BJ (cell line): ENCODE measurements at places on chromosomes 3 and 15.

DNA sequence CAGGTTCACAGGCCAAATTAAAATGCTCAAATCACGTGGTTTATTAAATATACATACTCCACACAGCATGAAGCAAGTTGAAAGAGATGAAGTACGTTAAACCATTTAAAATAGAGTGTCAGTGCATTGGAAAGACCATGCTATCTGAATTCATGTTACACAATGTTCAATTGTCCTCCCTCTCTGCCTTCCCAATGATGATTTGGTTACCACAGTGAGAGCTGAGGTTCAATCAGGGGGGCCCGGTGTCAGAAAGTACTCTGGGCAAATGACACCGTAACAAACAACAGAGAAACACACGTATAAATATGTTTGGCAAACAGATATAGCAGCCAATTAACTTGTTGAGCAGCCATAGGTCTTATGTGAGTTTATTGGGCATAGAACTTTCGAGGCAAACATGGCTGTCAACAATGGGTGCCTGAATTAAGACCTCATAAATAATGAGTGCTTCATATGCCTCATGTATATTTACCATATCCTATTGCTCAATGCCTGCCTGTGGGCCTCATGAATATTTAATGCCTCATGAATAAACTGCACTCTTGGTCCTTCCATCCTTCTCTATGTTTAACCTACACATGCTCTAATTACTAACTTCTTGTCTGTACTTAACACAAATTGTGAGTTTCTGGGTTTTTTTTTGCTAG lies 641.5 kb downstream of the PLOD2 start:
- DNase-seq, result no peak

GRCh38 chr3:157532529-157533297 lies 29.5 kb upstream of the VEPH1 start:
- DNase-seq, result peak; percentile 58

- no peak for DNase-seq
These were observed 63.2 kb downstream of the ASB7 start for GRCh38 chr15:100665570-100665969.

DNA sequence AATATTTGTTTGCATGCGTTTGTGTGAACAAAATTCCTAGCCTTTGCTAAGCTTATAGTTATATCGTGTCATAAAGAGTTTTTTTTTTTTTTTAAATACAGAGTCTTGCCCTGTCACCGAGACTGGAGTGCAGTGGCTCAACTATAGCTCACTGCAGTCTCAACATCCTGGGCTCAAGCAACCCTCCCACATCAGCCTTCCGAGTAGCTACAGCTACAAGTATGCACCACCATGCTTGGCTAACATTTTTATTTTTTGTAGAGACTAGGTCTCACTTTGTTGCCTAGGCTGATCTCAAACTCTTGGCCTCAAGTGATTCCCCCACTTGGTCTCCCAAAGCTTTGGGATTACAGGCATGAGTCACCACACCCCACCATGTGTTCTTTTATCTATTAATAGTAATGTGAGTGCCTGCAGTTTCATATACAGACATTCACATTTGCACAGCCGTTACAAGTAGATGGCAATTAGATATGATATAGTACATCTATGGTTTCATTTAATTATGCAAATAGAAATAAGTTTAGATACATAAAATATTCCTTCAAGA lies 848.6 kb downstream of the PDCD6IP start:
- DNase-seq, result no peak

- DNase-seq, result no peak
These were observed 26.0 kb upstream of the BUB1B start for GRCh38 chr15:40134885-40135284.

DNA sequence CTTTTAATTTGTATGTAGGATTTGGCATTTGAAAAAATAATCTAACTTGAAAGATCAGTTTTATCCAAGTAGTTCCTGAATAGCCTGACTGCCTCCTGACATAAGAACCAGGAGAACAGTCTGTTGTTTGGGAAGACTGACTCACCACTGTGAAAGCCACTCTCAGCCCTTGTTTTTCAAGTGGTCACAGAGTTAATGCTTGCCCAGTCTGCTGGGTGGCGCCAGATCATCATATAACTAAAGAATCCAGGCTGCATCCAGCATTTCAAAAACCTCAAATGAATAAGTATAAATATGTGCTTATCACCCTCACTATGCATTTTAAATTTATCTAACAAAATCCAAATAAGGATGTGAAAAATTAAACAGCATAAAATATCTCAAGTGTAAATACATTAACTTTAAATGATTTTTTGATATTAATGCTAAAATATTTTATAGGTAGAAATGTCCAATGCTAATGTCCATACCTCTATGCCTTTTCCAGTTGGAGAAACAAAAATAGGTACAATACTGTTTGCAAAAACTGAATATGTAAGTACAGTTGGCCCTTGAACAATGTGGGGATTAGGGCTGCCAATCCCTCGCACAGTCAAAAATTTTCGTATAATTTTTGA lies 26.9 kb upstream of the ZBBX start:
- DNase-seq, result no peak

DNA sequence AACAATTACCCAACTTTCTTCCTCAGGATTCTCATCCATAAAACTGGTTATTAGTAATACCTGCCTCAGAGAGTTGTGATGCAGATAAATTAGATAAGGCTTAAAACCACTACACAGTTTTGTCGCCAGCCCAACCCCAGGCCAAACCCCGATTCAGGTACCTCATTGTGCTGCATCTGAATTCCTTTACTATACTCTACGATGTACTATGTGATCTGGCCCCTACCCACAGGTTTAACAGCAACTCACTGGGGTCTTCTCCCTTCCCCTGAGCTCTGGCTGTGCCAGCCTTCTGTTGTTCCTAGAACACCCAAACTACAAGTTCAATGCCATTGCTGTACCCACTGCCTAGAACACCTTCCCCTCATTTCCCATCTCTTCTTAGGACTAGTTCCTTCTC lies 64.6 kb downstream of the MYO5A start:
- no peak for DNase-seq

GRCh38 chr3:49316696-49317457 lies 23.0 kb downstream of the USP4 start:
- DNase-seq, result no peak

DNA sequence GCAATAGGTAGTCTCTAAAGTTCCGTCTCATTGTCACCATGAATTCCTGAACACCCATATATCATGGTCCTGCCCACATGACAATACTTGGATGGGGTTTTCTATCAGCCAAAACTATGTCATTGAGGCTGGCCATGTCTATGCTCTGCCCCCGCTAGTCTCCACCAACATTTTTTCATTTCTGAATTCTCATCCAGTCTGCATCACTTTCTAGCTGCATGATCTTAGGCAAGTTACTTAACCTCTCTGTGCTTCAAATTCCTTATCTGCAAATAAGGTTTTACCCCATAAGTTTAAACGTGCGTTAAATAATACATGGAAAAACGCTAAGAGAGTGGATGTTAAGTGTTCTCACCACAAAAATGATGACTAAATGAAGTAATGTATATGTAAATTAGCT lies 14.1 kb downstream of the HERC1 start:
- DNase-seq, result no peak

GRCh38 chr3:123169492-123169929 lies 32.2 kb upstream of the SEC22A start:
- no peak for DNase-seq

GRCh38 chr3:56467108-56467507 lies 1.2 kb downstream of the ERC2 start:
- no peak for DNase-seq

DNA sequence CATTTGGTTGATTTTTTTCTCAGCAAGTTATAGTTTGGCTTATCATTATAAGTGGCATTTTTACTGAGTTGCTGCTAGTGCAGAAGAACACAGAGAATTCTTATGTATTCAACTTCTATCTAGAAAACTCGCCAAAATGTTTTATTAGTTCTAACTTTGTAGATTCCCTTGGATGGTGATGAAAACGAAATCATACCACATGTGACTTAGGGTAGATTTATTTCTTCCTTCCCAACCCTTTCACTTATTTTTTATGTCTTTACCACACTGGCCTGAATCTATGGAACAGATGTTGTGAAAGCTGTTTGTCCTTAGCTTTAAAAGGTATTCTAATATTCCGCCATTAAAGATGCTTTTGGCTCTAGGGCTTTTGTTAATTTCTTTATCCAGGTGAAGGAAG lies 503.3 kb upstream of the CFAP20DC start:
- DNase-seq, result no peak

DNA sequence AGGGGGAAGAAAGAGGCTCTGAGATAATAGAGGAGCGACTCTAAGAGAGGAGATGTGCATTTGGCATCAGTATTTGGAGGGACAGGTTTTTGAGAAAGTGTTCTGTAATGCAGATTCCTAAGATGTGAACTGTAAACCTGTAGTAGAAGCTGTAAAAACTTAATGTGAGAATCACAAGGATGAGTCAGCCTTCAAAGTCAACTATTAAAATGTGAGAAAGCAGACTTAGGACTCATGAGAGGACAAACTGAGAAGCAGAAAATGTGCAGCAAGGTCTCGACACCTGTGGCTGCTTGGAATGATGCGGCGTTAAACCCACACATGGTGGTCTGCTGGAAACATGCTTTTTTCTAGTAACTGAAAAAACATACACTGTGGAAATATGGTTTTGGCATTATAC lies 36.0 kb downstream of the USP13 start:
- DNase-seq, result peak; percentile 26

DNA sequence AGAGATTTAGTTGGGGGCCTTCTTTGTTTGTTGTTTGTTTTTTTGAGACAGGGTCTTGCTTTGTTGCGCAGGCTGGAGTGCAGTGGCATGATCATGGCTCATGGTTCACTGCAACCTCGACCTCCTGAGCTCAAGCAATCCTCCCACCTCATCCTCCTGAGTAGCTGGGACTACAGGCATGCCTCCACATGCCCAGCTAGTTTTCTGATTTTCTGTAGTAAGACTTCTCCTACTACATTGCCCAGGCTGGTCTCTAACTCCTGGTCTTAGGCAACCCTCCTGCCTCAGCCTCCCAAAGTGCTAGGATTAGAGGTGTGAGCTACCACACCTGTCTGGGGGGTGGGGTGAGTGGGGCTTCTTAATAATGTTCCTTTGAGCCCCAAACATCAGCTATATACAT lies 148.3 kb upstream of the ADAMTS9 start:
- no peak for DNase-seq

GRCh38 chr15:33226559-33227181 lies 32.2 kb upstream of the FMN1 start:
- no peak for DNase-seq

DNA sequence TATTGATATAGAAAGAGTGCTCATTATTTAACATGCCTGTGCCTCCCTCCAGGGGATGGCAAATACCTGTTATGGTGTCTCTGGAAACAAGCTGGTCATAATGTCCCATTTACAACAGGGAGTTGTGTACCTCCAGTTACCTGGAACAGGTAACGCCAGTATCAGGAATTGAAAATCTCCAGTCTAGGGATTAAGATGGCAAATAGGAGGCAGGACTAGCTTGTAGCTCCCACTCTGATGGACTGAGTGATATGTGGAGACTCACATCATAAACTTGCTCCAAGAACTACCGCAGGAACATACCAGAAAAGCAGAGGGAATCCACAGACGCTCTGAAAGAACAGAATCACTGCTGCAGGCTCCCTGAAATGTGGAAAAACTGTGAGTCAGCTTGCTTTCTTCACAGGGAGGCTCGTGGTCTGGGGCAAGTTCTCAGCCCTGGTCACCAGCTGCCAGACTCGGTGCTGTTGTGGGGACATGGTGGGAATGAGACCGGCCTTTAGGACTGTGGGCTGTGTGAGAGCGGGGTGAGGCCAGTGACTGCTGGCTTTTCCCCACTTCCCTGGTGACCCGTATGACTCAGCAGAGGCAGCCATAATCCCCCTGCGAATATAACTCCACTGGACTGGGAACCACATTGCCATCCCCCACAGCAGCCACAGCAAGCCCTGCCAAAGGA lies 97.4 kb downstream of the KCNAB1 start:
- no peak for DNase-seq

DNA sequence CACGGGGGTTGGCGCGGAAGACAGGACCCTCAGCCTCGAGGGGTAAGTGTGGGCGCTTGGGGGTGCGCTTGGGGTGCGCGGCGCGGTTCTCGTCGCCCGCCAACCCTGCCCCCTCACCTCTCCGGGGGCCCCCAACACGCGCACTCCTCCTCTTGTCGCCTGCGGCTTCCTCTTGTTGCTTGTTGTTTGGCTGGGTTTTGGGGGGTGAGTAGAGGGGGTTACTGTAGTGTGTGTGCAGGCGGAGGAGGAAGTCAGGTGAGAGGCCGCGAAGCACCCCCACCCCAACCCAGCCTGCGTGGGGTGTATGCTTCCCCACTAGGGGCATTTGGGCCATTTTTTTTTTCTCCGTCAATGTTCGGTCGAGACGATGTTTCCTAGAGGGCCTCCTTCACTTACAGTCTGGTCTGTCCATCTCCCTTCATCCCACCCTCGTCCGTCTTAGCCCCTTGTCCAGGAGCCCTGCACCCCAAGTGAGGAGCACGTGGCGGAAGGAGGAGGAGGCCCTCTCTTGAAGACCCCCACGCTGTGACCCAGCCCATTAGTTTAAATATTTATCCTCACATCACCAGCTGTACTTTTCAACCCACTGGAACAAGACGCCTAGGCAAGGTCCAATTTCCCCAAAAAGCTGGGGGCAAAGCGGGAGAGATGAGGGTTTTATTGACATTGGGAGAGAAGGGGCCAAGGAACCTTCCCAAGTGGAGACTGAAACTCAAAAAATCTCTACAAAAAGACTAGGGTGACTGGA lies 20.4 kb upstream of the SATB1 start:
- DNase-seq, result no peak

- DNase-seq, result no peak
These were observed 48.8 kb downstream of the UACA start for GRCh38 chr15:70714565-70714964.

- DNase-seq, result no peak
These were observed 413 bp downstream of the NUSAP1 start for GRCh38 chr15:41333026-41333562.

GRCh38 chr3:14166877-14167603 lies 11.4 kb downstream of the XPC start:
- DNase-seq, result no peak

DNA sequence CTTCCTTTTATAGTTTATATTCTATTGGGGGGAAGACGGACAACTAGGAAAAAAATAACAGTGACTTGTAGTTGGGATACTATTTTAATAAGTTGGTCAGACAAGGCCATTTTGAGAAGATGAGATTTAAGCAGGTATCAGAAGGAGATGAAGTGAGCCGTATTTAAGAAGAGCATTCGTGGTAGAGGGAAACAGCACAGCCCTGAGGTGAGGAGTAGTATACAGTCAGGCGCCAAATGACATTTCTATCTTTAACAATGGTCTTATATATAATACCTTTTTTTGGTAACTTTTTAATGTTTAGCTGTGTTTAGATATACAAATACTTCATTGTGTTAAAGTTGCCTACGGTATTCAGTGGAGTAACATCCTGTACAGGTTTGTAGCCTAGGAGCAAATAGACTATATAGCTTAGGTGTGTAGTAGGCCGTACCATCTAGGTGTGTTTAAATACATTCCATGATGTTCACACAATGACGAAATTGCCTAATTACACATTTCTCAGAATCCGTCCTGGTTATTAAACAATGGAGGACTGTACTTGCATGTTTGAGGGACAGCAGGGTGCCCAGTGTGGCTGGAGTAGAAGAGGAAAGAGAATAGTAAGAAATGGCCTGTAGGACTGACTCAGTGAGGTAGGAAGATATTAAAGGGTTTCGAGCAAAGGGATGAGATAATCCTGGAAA lies 1.6 kb downstream of the NKTR start:
- DNase-seq, result no peak

- DNase-seq, result no peak
These were observed 7.7 kb upstream of the PSTPIP1 start for GRCh38 chr15:76987276-76987675.
